LoVo (cell line): ENCODE measurements at places on chromosomes 6 and 20.
A peak's percentile ranks its signal among the peaks of the same experiment; 100 is the strongest.

GRCh38 chr6:44906761-44907160, 421.4 kb upstream of the RUNX2 start:
- DNase-seq: no peak

DNA sequence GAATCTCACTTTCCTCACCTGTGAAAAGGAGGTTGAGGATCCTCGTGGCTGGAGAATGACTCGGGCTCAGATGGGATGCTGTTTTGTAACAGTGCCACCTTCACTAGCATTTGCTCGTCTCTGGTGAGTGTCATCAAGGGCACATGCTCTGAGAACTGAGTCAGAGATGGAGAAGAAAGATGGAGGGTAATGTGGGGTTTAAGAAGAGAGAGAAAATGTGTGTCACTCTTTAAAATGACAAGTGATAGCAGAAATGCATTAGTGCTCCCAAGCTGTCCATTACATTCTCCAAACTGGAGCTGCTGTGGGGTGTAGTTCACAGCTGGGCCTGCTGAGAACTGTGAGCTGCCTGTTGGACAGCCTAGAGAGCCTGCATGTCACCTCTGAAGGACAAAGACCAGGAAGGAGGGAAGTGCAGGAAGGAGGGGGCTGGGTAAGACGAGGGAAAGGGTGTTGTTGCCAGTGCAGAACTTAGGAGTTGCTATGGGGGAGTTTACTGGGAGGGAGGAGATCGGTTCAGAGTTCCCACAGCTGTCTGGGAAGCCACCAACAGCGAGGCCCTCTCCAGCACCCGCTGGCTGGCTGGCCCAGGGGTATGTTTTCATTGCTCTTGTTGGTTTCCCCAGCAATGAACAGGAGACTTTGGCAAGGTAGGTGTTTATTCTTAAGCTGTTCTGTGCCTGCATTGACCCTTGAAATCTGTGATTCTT, 19.8 kb downstream of the GMPR start:
- no peak for DNase-seq

DNA sequence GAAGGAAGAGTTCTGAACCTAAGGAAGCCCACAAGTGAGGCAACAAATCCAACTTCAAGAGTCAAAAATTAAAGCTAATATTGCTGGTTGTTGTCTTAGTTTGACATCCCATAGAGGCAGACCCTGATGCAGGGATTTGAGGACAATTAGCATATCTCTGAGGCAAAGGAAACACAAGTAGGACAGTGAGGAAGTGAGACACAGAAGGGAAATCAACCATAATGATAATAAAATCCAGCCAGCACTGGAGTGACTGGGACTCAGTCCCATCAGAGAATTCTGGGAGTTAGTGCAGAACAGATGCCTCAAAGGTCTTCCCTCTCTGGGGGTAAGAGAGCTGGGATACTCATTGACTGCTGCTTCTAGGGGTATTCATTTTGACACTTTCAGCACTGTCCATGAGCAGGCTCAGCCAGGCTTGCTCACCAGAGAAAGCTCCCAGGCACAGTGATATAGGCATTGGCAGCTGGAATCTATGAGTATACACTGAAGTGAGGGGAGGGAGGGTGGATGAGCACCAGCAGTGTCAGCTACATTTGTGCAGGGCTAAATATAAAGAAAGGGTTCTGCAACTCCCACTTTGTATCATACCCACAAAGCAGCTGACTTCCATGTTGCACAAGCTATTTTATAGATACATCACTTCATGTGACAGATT, 43.4 kb upstream of the SPTLC3 start:
- no peak for DNase-seq

- DNase-seq: no peak
Observed at GRCh38 chr6:170074907-170075306, 216.0 kb downstream of the DLL1 start.

DNA sequence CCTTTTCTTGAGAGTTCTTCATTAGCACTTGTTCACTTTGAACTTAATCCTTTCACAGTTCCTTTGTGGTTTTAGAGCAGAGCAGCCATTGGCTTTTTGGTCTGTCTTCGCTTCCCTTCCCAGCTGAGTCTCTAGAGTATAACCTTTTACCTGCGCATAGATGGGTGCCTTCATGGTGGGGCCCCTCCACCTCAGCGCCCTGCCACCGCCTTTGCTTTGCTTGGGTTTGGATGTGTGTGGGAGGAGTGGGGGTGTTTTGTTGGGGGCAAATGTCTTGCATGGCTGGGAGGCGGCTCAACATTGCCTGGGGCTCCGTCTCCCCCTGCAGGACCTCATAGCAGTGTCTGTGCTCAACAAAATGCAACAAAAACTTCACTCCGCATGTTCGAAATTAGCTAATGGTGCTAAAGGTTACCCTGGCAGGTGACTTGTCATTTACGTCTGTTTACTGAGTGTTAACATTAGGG, 11.9 kb downstream of the PYGB start:
- DNase-seq: no peak

GRCh38 chr6:44186635-44187025, 28.0 kb downstream of the CAPN11 start:
- no peak for DNase-seq

- DNase-seq: no peak
Observed at GRCh38 chr20:59747671-59748515, 143.6 kb downstream of the PHACTR3 start.

DNA sequence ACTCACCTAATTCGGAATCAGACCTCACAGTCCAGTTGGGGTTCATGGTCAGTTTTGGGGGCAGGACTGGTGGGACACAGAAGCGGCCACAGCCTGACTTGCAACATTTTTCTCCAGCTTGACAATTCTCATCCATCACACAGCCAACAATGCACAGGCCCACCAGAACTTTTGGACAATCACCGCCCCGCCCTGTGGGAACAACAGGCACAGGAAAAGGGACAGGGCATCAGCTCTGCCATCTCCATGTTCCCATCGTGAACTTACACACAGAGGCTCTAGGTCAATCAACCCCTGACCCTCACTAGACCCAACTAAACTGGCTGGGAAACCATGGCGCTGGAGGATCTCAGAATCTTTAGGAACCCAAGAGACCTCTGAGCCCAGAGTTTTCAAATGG, 16.3 kb downstream of the WFDC3 start:
- DNase-seq: no peak

DNA sequence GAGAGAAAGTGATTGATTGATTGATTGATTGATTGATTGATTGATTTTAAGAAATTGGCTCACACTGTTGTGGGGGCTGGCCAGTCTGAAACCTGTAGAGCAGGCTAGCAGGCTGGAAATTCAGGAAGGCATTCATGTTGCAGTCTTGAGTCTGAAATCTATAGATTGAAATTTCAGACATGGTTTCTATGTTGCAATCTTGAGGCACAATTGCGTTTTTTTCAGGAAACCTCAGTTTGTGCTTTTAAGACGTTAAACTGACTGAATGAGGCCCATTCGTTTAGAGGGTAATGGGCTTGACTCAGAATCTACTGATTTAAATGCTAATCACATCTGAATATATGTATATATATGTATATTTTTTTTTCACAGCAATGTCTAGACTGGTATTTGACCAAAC, 106.3 kb downstream of the STXBP5 start:
- no peak for DNase-seq

DNA sequence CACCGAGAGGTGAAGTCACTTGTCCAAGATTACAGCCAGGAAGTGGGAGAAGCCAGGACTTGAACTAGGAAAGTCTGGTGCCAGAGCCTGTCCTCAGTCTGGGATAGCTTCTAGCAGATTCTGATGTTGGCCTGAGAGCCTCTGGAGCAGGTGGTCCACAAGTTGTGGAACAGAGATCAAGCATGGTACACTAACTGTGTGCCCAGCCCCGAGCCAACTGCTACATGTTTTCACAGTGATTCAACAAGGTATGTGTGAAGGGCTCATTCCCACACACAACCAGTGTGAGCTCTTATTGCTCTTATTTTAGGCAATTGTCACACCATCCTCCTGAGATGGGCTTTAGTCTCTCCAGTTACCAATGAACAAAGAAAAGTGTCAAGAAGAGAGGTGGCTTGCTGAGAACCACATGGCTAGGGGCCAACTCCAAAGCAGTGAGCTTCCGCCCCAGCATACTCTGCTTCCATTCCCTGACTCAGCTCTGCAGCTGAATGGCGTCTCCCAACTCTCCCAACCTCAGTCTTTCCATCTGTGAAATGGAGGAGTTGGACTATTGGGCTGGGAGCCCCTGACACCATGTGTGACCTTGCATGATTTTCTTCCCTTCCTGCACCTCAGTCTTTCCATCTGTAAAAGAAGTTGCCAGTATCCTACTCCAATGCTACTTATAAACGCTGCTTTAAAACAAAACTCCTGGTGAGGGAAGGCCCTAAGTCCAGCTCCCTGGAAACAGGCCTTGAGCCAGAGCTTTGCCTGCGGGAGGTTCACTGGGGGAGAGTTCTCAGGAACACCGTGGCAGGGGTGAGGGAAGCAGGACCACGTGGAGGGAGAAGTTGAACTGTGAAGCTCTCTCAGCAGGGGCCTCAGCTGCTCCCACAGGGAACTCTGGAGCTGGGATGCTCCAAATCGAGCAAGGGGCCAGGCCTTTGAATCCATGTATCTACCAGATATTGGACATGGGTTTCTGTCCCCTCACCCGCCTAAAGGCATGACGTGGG, 40.9 kb downstream of the CDH22 start:
- no peak for DNase-seq

- peak; percentile 24 for DNase-seq
Observed at GRCh38 chr6:122476131-122476530, 4.5 kb upstream of the SERINC1 start.

DNA sequence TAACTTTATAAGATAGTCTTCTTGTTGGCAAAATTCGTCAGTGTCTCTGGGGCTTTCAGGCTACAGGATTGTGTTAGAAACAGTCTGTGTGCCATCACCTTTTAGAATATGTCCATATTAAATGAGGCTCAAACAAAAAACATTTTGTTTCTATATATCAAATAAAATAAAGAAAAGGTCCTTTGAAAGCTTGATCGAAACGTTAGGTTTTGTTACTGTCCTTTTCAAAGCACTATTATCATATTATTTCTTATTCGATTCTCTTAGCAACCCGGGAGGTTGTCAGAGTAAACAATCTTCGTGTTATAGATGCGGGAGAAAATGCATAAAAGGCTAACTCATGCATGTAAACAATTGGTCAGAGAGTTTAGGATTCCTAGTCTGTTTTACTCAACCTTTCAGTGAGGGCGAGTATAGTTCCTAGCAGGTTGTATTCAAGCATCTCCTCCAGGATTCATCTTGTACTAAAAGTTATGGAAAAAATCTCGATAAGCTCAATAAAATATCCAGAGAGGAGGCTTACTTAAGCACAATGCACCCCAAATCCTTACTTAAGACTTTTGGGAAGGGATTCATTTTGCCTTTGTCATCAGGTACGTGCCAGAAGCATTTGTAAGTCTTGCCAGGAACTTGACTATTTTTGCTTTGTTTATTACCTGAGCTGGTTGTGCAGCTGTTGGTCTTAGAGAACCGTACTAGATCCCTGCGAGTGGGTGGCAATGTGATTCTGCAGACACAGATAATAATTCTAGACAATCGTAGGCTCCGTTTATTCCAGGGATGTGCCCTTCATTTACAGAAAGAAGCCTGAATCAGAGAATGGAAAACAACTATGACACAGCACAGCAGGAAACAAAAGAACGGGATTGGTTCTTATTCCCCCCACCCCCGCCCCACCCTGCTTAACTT, 159.6 kb upstream of the ZNF217 start:
- peak; percentile 69 for DNase-seq

DNA sequence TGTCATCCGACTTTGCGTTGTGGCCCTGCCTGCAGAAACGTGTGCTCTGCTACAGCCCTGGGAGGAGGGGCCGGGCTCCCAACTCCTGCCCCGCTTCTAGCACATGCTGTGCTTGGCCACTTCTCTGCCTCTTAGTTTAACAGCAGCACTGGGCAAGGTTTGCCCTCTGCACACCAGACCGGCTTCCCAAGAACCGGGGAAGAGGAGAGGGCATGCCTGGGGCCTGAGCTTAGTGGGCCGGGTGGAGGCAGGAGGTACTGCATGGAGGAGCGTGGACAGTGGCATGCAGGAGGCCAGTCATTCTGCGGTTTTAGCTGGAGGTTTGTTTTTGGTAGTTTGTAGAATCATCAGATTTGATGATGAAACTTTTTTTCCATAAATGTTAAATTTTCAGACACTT, 45.5 kb downstream of the CEP43 start:
- no peak for DNase-seq

- no peak for DNase-seq
Observed at GRCh38 chr6:142035890-142036289, 96.8 kb upstream of the GJE1 start.

GRCh38 chr20:51409192-51409880, 133.2 kb downstream of the NFATC2 start:
- DNase-seq: no peak

DNA sequence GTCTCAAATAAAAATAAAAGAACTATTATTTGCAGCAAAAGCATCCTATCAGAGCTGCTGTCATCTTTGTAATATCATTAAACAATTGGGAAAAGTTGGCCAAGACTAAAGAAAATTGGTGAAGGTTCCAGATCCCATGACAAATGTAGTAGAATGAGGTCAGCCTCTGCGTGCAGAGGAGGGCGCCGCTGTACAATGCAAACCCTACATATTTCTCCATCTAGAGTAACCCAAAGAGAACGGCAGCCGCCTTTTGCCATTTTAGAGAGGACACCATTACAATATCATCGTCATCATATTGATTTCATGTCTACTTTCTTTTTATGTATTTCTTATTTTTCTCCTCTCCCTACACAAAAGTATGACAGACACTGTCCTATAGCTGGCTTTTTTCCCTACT, 59.5 kb downstream of the ZMYND8 start:
- no peak for DNase-seq

GRCh38 chr6:20629509-20629908, 95.3 kb downstream of the CDKAL1 start:
- DNase-seq: no peak

DNA sequence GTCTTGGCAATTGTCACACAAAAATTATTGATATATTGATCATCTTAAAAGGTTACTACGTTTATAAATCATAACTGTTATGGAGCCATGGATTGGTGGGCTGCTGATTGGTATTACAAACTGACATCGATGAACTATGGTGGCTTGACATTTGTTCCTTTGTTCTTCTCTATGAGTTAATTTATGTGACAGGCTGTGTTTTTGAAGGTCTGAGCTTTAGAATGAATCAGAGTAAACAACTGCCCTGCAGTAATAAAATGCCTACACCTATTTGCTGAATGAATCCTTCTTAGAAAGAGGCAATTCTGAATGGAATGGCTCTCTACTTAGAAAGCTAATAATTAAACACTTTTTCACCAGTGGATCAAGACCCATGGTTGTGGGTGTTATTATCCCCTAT, 506.3 kb upstream of the SPTLC3 start:
- no peak for DNase-seq

GRCh38 chr6:77962070-77962469, 309.2 kb downstream of the MEI4 start:
- DNase-seq: no peak

DNA sequence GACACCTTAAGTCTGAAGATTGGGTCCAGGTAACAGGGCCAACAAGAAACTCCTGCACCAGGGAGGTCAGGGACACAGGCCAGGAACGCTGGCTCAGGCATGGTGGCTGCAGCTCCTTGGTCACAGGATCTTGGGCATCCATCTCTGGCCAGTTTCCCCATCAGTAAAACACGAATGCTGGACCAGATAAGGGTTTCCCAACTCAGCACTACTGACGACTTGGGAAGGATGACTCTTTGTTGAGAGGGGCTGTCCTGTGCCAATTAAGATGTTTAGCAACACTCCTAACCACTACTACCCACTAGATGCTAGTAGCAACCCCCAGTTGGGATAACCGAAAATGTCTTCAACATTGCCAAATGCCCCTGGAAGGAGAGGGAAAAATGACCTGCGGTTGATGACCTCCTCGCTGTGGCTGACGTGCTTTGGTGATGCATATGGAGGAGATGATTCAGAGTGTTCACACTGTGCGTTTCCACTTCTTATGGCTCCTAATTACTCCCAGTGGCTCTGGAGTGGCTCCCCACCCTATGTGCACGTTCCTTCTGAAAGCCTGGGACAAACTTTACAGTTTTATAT, 261.9 kb downstream of the CDH26 start:
- no peak for DNase-seq
